Activated CD4-positive, CD25-positive, alpha-beta regulatory T cell treated with anti-CD3 and anti-CD28 coated beads, Interleukin-2, amount 50 U/mL, for 16 hours (primary cell): ENCODE measurements at places on chromosomes 1 and 21.

DNA sequence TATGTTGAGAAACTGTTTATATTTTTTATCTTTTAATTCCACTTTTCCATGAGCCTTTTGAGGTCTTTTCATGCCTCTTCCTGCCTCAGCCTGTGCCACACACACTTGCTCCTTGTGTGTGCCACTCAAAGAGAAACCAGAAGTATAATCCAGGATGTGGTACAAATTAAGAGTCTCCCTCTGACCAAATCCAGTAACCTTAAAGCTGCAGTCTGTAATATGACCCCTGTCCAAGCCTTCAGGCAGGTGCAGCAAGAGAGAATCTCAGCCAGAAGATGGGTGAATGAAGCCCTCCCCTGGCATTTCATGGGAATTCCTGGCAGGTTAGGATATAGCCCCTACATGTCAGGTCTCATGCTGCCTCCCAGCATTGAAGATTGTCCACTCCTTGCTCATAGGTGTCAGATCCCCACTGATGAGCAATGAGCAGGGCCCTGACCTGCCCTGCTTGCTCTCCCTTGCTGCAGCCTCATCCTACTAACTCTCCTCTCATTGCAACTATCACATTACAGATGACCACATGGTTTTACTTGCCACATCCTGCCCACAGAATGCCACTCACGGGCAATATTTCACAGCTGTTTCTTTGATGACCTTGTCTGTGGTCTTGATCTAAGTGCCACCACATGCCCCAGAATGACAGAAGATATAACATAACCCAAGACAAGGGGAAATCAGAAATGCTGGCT lies 169.3 kb downstream of the SEC16B start:
- DNase-seq = no peak

DNA sequence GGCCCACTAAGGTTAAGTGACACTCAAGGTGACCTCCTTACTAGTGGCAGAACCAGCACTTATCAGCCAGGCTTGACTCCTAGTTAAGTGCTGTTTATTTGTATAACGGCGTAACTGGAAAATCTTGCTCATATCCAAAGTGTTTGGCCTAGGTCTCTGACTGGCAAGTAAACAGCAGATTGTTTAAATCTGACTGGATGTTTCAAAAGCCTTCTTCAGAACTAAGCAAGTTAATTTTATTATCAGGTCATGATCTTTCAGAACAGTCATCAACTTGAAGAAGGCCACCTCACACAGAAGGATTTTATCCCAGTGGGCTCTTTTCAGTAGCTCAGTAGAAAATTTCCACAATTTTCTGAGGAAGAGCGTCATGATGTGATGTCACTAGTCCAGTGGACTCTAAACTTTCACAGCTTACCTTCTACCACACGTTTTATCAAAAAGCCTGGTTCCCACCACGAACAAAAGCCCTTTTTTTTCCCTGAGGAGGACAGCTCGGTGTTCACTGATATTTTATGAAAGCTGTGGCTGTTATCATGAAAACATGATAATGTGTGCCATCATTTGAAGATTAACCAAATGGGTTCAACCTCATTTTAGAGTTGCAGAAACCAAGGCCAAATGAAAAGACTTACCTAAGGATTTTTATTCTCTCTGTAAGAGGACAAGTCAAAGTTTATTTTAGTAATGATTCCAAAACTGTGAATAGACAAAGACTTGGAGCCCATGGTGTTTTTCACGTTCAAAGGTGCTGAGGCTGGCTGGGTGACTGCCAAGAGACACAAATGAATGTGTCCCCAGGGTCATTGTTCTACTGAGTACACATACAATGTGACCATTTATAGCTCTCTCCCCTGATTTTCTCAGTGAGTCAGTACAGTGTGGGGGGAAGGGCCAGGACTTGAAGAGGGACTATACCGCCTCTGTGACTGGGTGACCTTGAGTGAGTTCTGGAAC lies 9.1 kb downstream of the SGIP1 start:
- DNase-seq = no peak

DNA sequence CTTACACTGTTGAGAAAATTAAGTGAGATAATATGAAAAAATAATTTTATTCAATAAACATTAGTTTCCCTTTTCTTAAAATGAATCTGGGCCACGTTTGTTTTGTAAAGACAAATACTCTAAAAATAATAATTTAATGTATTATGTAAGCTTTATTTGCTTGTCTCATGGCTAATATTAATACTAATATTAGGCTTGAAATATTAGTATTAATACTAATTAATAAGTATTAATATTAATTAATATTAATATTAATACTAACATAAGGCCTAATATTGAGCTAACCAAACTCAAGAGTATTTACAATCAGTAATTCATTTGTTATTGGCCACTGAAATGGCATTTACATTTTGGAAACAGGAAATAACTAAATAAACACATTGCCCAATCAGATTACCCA lies 280.1 kb upstream of the ESRRG start:
- DNase-seq = no peak

DNA sequence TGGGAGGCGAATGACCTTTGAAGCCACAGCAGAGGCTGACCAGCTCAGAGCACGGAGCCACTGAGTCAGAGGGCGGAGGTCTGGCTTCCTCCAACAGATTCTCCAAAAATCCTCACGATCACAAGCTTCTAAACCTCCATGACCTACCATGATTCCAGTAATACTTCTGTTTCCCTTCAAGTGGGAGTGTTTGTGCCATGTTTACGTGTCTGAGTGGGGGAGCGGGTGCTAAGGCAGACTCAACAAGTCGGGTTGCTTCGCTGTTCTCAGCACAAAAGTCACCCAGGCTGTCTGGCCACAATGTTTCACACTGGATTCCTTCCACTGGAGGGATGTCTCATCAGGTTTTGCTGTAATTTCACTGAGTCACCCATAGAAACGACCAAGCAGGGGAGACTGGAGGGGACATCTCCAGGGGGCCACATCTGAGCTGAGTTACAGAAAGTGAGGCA lies 86.2 kb downstream of the SLC66A1 start:
- DNase-seq = no peak

- no peak for DNase-seq
Measured at GRCh38 chr21:35020436-35020835, 28.7 kb downstream of the RUNX1 start.

- DNase-seq = no peak
Measured at GRCh38 chr1:237507005-237507404, 383.7 kb downstream of the ZP4 start.

GRCh38 chr1:195663549-195664280 lies 944.5 kb downstream of the KCNT2 start:
- no peak for DNase-seq

DNA sequence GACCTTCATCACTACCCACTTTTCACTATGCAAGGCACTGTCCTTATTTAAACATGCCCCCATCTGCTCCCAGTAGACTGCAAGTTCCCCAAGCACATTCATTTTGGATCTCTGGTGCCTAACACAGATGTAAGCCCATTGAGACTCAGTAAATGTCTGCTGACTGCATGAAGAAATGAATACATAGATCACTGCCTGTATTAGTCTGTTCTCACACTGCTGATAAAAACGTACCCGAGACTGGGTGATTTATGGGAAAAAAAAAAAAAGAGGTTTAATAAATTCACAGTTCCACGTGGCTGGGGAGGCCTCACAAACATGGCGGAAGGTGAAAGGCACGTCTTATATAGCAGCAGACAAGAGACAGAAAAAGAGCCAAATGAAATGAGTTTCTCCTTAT lies 204.9 kb downstream of the ATG4C start:
- no peak for DNase-seq

DNA sequence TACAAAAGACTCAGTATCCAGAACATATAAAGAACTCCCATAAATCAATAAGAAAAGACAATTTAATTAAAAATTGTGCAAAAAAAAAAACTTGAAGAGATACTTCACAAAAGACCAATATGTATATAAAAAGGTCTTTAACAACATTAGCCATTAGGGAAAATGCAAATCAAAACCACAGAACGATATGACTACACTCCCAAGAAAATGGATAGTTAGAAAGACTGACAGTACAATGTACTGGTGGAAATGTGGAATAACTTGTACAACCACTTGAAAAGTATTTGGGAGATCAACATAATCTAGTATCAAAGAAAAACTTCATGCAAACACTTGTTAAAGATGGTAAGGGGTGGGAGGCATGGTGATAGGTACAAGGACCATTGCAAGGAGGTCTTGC lies 3.9 kb upstream of the CLCA1 start:
- DNase-seq = no peak

DNA sequence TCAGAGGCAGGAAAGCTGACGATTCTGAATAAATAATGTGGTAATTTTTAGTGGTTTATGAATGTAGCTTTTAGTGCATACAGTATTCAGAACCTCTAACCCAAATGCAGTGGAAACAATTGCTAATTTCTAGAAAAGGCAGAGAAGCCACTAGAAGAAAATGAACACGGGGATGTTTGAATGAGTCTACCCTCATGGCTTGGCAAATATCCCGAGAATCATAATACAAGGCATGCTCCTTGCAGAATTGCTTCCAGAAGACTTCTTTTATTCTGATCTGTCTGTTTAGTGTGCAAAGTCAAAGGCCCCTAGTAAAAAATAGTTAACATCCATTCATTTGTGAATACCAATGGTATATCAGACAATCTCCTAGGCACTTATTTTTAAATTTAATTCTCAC lies 246.8 kb downstream of the LMO4 start:
- no peak for DNase-seq

- DNase-seq = no peak
Measured at GRCh38 chr1:8020032-8020431, 6.1 kb downstream of the ERRFI1 start.

GRCh38 chr1:55257958-55258357 lies 42.8 kb upstream of the USP24 start:
- no peak for DNase-seq

- no peak for DNase-seq
Measured at GRCh38 chr1:201436393-201436792, 14.9 kb upstream of the TNNI1 start.

DNA sequence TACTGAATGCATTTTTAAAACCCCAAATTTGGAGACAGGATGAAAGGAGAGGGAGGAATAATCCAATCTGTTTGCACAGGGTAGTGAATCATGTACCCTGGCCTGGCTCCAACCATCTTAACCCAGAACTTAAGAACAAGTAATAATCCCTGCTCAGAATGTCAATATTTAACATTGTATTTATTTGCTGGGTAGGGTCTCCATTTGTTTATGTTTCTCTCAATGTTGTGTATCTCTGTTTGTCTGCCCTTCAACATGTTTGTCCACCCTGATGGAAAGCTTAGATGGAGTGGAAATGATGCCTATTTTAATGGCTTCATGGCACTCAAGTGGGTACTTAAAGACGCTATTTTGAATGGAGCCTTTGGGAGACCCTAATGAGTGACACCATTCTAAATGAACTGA lies 54.4 kb upstream of the CDC42BPA start:
- DNase-seq = no peak

DNA sequence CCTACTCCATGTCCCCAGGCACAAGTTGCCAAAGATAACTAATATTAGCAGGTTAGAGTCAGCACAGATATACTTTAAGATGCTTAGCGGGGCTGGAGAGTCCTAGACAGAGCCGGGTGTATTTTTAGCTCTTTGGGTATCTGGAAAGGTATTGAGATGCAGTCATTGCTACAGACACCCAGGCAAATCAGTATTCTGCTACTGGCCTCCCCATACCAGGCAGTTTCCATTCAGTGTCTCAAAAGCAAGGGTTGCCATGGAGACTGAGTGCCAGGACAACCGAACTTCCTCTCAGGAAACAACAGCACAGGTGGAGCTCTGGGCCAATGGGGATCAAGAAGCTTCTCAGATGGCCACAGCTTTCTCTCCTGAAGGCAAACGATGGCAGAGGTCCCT lies 45.3 kb downstream of the KCNC4 start:
- no peak for DNase-seq

DNA sequence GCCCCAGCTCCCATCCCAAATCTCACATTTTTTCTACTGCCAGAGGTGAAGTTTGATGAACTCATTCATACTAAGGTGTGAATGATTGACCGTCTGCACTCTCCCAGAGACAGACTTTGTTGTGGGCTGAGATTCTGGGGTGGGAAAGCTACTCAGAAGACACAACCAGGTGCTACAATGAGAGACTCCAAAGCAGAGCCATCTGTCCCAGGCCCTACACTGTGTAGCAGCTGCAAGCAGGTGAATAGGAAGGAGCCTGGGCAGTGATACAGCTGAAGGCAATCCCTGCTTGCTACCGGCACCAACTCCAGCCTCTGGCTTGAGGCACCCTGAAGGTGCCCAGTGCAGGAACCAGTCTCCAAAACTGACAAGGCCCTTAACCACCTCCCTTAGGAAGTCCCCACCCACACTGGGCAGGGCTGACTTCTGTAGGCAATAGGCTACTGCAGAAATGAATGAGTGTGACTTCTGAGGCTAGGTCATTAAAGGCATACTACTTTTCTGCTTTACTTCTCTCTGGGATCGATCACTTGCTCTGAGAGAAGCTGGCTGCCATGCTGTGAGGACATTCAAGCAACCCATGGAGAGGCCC lies 79.7 kb upstream of the RUNX3 start:
- DNase-seq = no peak

DNA sequence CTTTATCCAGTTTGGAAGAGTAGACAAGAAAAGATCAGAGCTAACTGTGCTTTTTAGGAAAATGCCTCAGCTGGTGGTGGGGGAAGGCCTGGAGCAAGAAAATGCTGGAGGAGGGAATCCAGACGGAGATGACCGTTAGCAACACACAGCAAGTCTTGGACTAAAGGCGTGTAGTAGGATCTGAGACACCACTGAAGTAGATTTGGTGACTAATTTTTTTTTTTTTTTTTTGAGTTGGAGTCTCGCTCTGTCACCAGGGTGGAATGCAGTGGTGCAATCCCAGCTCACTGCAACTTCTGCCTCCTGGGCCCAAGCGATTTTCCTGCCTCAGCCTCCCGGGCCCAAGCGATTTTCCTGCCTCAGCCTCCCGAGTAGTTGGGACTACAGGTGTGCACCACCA lies 41.2 kb downstream of the LPAR3 start:
- DNase-seq = no peak

DNA sequence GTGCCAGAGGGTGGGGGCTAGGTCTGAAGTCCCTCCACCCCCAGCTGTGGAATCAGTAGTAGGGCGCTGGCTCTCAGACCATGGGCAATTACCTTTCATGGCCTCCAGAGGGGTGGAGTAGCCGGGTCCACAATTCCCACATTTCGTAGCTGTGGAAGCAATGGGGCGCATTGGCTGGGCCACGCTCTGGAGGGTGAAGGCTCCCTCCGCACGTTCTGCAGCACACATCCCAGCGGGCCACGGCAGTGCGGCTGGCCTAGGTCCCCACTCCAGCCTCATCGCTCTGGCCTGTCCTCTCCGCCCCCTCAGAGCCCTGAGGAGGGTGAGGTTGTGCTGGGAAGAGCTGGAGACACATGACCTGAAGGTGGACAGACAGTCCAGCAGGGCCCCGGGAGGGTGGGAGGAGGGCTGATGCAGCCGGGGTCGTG lies 2.9 kb downstream of the SELENBP1 start:
- DNase-seq = no peak
